ENCODE measurements at places on chromosomes 3 and 15. TPM values are rescaled to one million over a fixed set of nuclear protein-coding genes. Genes with fewer than 3 reads are reported as not detected.

- no peak for DNase-seq
Observed at GRCh38 chr3:81920816-81921215, 159.4 kb upstream of the GBE1 start.

GRCh38 chr3:21801631-21802030 lies 50.6 kb upstream of the ZNF385D start:
- no peak for DNase-seq

GRCh38 chr3:37571269-37571668 lies 290.4 kb upstream of the CTDSPL start:
- DNase-seq: no peak

The PRRT3 gene
- 0.65 TPM for total RNA-seq

The AP3B2 gene
- total RNA-seq: not detected
